Immature natural killer cell (primary cell): ENCODE measurements at places on chromosomes 11 and 22.

DNA sequence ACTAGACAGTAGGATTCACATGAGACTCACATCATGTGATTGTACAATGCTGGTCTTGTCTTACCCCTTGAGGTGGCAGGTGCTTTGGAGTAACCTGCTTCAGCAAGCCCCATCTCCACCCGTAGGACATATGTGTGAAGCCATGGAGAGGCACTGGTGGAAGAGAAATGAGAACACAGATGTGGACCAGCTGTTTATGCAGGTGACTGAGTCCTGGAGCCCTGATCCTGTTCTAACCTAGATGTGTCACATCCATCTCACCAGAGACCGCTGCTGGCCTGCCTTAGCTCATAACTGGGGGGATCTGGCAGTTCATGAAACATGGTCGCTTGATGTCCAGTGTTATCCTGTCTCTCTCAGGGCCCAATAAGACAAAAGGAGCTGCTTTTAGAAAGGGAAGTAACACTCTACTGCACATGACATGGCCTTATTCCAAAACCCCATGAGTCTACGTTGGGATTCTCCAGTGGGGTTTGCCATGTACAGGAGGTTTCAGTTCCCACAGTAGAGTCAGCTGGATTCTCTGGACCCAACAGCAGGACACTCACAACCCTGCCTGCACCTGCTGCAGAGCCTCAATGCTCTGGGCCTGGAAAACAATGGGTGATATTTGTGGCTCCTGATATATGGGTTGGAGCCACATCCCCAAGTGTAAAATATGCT lies 62.0 kb downstream of the GGTLC2 start:
- no peak for DNase-seq

DNA sequence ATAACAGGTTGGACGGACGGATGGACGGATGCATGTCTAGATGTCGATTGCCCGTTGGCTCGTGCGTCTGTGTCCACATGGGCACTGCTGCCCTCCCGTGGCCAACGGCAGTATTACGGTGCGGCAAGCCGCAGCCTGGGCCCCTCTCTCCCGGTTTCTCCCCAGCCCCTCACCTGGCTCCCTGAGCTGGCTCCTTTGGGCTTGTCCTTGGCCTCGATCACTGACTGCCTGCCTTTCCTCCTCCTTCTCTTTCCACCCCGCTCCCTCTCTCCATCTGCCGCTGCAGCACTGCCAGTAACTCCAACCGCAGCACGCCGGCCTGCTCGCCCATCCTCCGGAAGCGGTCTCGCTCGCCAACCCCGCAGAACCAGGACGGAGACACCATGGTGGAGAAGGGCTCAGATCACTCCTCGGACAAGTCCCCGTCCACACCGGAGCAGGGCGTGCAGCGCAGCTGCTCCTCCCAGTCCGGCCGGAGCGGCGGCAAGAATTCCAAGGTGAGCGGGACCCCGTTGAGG lies 77.3 kb downstream of the SCN3B start:
- peak; percentile 35 for DNase-seq

DNA sequence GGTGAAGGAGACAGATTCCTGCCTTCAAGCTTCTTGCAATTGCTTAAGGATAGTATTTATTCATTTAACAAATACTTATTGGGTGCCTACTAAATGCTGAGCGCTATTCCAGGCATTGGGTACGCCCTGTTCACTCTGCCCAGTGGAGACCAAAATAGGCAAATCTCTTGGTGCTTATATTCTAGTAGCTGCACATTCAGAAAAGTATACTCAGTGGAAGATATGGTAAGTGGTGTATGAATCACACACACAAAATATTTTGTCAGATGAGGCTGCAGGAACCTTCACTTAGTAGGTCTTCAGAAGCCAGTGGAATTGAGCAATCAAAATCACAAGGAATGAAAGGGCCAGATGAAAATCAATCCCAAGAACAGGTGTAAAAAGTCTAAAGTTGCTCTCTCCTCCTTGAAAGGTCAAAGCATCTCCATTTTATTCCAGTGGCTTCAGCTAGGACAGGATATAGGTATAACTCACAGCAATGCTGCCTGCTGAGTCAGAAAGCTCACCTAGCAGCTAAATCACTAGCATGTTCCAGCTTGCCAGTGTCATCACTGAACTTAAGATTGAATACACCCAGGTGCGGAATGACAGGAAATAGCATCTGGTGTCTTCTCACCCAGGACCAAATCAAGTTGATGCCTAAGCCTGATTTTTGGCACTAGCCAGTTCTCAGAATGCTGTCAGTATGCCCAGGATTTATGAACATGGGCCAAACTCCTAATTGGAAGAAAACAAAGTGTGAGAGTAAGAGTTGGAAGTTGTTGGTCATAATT lies 83.9 kb downstream of the AMOTL1 start:
- DNase-seq = no peak

DNA sequence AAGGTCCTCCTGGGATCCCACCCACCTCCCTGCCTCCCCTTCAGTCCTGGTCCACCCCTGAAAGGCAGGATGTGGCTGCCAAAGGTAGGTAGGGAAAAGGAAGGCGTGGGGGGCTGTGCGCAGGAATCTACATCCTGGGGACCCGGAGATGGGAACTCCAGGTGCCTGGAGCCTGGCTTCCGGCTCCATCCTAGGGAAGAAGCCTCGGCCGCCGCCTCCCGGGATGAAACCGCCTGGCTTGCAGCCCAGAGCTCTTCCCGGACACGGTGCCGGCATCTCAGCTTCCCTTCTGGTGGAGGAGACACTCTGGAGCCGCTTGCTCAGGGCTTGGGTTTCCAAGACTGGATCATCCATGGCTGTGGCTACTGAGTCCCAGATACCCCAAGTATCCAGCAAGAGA lies 33.3 kb upstream of the PDGFB start:
- DNase-seq = no peak

DNA sequence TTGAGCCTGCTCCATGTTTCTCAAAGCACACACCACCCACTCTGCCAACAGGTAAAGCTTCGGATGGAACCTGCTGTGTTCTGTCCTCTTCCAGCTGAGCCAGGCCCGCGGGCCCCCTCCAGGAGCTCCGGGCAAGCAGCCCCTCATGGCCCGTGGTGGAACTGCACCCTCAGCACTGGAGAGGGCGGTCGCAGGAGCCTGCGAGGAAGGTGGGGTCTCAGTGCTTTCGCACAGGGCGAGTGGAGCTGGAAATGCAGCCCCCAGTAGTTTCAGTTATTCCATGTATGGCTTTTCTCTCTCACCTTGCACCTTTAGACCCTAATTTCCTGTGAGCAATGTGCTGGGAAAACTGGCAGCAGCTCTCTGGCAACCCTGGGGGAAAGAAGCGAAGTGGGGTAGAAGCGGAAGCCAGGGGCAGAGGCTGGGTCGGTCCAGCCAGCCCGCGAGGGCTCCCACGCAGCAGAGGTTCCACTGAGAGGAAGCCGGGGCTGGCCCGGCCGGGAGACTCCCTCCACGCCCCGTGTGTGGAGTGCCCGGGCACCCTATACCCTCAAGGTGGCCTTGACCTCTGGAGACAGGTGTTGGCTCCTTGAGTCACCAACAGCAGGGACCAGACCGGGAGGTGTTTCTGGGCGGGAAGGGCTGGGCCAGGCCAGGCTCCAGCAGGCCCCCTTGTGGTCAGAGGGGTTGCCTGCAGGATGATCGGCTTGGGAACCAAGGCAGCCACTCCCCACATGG lies 119.9 kb upstream of the TMEM45B start:
- peak; percentile 45 for DNase-seq

GRCh38 chr22:16914006-16914405 lies 88.8 kb upstream of the XKR3 start:
- no peak for DNase-seq

DNA sequence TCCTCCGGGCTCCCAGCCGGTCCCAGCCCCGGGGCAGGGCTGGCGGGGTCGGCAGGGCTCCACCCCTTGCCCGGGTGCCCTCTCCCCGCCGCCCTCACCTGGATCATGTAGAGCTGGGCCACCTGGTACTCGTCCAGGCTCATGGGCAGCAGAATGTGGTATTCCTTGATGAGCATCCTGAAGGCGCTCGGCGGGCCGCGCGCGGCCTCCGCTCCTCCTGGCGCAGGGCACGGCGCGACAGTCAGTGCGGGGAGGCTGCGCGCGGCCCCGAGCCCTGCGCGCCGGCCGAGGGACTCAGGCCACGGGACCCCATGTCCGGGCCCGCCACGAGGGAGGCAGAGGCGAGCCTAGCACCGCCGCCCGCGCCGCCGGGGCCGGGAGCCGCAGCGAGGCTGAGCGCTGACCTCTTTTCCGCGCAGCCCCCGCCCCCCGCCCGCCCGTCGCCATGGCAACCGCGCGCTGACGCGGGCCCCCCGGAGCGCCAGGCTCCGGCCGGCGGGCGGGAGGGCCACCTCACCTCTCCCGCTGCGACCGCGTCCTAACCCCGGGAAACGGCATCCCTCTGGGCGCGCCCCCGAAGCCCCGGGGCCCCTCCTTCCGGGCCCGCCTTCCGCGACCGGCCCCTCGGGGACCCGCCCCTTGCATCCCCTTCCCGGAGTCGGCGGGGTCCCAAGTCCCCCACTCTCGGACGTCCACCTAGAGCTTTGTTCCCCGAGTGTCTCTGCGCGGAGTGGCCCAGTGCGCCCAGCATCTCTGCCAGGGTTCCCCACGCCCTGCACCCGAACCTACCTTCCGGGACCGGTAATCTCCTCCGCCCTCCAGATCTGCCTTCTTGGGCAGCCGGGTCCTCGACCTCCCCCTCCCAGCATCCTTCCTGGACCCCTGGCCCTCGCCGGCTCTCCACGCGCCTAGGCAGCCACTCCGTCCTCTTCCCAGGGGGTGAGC lies 886 bp downstream of the PITPNM1 start:
- DNase-seq = peak; percentile 63

GRCh38 chr11:81007046-81007445 lies 1566.2 kb upstream of the TENM4 start:
- no peak for DNase-seq

- DNase-seq = no peak
Measured at GRCh38 chr11:2433106-2433925, 11.0 kb downstream of the TRPM5 start.

DNA sequence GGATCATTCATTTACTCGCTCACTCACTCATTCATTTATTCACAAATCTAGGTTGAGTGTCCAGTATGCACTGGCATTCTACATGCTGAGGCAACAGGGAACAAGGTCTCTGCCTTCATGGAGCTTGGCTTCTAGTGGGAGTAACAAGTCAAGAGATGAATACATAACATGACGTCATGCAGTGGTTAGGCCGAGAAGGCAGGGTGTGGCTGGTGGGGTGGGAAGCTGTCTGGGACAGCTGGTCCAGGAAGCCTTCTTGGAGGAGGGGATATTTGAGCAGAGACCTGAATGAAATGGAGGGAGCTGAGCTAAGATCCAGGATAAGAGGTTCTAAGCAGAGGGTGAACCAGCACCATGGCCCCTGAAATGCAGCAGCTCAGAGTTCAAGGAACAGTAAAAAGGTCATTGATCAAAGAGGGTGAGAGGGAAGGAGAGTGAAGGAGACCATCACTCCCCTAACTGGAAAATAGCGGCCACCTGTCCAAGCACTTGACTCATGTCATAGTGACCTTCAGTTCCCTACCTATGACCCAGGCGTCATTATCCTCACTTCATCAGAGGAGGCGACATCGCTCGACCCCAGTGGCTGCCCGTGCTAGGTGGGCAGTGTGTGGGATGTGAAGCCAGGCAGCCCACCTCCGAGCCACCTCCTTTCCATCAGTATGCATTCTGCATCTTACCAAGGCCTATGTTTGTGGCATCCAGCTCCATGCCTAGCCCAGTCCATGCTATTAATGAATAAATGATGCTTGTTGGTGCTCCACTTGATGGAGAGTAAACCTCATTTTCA lies 105.0 kb downstream of the TSPAN18 start:
- no peak for DNase-seq

GRCh38 chr11:134272381-134273316 lies 3.5 kb upstream of the GLB1L3 start:
- DNase-seq = no peak
